COLO829 (cell line): ENCODE measurements at places on chromosomes 1 and 21.

DNA sequence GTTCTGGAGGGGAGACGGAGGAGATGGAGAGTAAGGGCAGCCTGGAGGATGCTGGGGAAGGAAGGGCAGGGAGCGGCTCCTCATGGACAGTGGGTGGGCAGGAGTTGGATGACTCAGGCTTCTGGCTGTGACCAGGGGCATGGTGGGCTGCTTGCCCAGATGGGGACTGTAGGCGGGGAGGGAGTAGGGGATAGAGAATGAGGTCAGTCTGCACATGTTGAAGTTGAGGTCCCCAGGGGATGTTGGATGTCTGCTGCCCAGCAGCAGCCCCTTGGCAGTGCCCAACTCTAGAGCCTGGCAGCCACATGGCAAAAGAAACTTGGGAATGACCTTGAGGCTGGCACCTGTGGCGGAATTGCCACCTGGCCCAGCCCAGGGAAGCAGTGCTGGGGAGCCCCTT, 6.4 kb downstream of the SELENON start:
- no peak for DNase-seq

DNA sequence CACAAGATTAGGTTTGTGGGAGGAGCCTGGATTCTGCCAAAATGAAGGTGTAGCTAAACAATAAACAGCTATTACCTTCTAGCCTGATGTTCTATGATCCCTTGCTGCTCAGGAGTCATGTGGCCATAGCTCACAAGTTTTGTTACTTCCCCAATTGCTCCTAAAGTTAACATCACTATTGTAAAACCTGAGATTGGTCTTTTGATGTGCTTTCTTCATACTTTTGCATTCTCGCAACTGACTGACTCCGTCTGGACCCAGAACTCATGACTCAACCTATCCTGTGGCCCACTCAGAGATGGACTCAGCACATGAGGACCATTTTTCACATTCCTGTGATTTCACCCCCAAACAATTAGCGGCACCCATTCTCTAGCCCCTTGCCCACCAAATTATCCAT, 69.1 kb downstream of the PTGS2 start:
- no peak for DNase-seq

- no peak for DNase-seq
Observed at GRCh38 chr1:67632811-67633655, 52.0 kb upstream of the GADD45A start.

DNA sequence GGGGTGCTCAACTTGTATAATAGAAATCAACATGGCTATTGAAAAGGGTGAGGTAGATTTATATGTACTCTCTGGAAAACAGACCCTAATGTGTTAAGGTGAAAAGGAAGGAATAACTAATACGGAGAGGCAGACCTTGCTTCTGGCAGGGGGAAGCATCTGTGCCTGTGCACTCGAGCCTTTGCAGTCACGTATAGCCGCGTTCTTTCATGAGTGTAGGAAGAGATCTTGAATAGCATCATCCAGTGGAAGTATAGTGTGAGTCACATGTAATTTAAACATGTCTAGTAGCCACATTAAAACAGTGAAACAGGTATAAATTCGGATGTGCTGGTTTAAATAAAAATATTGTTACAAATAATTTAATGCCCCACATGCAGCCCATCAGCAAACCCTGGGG, 3.0 kb downstream of the A3GALT2 start:
- no peak for DNase-seq

- DNase-seq: no peak
Observed at GRCh38 chr1:246691622-246692495, 32.4 kb upstream of the SCCPDH start.

- DNase-seq: no peak
Observed at GRCh38 chr21:41425954-41426675, at the start of gene MX1. MX1 (plus strand) TSS chr21:41426239; CDS start chr21:41432071, 5,832 bp downstream.
